ENCODE measurements at places on chromosomes 7 and 10.

DNA sequence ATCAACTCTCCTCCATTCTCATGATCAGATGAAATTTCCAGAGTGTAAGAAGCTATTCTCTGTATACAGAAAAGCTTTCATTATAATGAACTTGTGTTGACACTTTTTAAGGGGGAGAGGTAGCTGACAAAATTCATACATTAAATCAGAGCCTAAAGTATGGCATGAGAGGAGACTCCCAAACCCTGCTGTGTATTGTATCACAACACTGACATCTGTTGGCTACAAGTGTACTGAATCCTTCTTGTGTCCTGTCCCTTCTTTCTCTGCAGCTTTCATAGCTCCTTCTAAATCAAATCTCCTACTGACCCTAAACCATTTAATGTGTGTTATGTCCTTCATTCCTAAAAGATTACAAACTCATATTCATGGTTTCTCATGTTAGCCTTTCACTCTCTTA, 70.9 kb downstream of the GCC1 start:
- no peak for DNase-seq

DNA sequence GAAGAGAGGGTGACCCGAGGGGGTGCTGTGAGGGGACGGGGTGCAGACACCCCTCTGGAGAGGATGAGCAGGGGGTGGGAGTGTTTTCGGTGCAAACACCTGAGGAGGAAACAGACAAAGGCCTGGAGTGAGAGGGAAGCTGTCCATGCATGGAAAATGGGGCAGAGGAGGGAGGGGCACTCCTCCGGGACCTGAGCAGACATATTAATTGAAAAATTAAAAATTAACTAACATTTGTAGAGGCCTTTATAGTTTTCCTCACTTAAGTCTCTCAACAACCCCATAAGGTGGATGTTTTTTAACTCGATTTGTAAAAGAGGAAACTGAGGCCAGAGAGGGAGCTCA, 1.2 kb downstream of the VPS37D start:
- no peak for DNase-seq

- no peak for DNase-seq
Measured at GRCh38 chr7:155921804-155922066, 109.5 kb upstream of the SHH start.

- DNase-seq, result no peak
Measured at GRCh38 chr10:28331841-28332240, 29.0 kb upstream of the MPP7 start.

- DNase-seq, result no peak
Measured at GRCh38 chr7:88398459-88398858, 91.8 kb upstream of the STEAP4 start.

DNA sequence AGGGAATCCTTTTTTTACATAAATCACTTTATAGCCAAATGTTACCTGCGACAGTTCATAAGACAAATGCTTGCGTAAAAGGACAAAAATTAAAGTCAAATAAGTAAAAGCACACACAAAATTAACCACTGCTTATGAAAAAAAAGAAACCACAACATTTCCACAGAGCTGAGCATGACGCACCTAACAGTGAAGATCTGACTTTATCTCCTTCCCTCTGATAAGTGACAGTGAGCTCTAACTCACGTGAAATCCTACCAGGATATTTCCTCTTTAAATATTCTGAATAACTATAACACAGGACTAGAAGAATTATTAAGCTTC, 225.5 kb downstream of the SFMBT2 start:
- no peak for DNase-seq

GRCh38 chr10:69904533-69904932, 102.8 kb downstream of the COL13A1 start:
- DNase-seq, result no peak

DNA sequence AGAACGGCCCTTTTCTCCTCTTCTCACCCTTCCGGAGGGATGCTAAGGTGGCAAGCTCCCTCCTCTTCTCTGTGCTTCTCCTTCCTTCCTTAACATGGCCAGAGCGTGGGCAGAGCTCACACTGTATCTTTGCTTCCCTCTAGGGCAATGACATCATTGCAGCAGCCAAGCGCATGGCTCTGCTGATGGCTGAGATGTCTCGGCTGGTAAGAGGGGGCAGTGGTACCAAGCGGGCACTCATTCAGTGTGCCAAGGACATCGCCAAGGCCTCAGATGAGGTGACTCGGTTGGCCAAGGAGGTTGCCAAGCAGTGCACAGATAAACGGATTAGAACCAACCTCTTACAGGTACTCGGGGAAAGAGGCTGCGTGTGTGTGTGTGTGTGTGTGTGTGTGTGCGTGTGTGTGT, 36.6 kb downstream of the AP3M1 start:
- no peak for DNase-seq

DNA sequence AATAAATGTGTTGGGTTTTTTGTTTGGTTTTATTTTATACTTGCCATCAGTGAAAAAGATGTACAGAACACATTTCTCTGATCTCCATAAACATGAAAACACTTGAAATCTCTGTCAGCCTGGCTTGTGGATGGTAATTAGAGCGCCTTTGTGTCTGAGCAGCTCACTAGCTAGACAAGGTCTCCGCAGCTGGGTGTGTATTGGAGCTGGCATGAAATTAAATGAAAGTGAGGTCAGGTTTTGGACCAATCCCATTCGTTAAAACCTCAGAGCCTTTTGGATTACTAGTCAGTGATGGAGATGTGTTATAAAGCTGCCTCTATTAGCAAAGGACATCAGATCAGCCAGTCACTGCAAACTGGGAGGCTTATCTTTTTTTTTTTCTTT, 2.7 kb downstream of the FRAT1 start:
- DNase-seq, result no peak

GRCh38 chr7:18808026-18808425, 309.4 kb downstream of the TWIST1 start:
- no peak for DNase-seq
